ENCODE measurements at places on chromosomes 6 and 20. TPM values are rescaled to one million over a fixed set of nuclear protein-coding genes. Genes with fewer than 3 reads are reported as not detected.

DNA sequence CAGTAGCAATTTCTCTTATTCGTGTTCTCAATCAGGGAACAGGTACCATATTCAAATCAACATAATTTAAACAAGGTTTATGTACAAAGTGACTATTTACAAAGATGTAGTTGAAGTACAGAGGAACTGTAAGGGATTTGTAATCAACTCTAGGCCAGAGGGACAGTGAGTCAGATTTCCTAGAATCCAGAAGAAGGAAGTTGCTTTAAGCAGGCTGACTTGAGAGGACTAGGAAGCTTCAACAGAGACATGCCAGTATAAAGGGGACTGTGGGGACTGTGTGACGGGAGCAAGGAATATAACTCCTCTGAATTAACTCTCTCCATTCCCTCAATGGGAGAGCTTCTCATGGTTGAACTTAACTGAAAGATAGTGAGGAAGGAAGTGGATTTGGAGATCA, 427.4 kb upstream of the JAG1 start:
- no peak for DNase-seq
- H3K4me1 ChIP-seq: no peaks in the 10 kb centered on the region
- H3K27me3 ChIP-seq: no peaks in the 10 kb centered on the region
- no peak overlapping the region for H3K27ac ChIP-seq
- H3K4me3 ChIP-seq: no peak overlapping the region

DNA sequence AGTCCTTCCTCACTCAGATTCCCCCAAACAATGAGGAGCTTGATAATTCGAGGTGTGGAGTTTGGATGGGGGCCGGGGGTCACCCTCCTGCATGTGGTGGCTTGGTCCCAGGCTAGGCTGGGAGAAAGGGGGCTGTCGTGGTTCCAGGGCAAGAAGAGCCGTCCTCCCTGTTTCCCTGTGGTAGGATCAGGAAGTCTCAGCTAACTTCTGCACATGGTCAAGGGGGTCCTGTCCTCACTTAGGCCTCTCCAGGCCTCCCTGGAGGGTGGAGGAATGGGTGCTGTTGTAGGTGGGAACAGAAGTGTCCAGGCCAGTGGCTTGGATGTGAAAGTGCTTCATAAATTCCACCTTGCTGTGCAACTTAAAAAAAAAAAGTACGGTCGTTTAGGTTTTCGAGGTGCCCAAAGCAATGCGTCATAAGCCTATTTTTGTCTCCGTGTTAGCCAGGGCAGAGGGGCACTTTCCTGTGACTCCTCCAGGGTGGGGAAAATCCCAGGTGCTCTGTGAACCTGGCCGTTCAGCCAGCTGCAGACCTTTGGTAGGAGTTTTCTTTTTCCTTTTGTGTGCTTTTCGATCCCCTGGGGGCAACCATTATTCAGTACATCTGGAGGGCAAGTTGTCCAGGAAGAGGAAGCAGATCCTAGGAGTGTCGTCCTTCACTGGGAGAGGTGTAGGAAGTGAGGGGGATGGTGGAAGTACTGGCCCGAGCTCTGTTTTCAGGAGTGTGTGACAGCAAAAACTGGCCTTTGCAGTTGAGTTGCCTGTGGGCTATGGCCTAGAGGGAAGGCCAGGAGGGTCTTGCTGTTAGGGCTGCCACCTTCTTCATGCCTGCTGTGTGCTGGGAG, 9.6 kb downstream of the IGF2R start:
- H3K4me3 ChIP-seq: no peak overlapping the region
- H3K4me1 ChIP-seq: peaks cover 92% of the 10 kb centered on the region
- no peaks in the 10 kb centered on the region for H3K27me3 ChIP-seq
- DNase-seq: no peak
- H3K36me3 ChIP-seq: no peaks in the 10 kb centered on the region

- H3K36me3 ChIP-seq: no peaks in the 10 kb centered on the region
- no peaks in the 10 kb centered on the region for H3K27me3 ChIP-seq
- peaks cover 24% of the 10 kb centered on the region for H3K4me1 ChIP-seq
- H3K4me3 ChIP-seq: no peak overlapping the region
- no peak for DNase-seq
- H3K27ac ChIP-seq: peak overlapping the region; percentile 44
These were observed 23.2 kb upstream of the PNPLA1 start for GRCh38 chr6:36246506-36247268.

DNA sequence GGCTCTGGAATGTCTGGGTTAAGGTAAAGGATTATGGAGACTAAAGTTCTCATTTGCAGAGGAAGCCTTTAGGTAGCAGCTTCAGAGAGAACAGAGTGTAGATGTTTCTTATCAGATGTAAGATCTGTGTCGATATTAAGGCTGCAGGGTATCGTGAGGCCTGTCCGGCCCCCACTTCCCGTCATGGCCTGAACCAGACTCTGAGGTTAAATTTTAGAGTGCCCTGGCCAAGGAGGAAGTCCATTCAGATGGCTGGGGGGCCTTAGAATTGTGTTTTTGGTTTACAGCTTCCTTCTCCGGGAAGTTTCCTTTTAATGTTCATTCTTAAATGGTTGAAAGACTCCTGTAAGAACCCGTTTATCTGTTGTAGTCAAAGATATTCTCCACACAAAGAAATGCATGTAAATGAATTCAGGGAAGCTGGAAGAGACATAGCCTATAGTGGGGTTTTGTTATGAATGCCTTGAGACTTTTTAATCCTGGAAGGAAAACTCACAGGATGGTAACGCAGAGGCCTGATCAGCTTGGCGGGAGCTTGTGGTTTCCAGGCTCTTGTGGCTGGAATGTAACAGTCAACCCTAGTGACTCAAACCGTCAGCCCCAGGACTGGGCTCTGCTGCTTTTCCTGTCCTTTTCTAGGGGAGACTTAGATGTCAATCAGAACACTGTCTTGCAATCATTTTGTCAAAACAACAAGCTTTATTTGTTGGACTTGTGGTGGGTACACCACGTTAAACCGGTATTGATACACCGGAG, 34.7 kb downstream of the KIF25 start:
- peaks cover 32% of the 10 kb centered on the region for H3K4me1 ChIP-seq
- DNase-seq: peak; percentile 40

GRCh38 chr6:74248966-74249365, 553.0 kb downstream of the CD109 start:
- no peaks in the 10 kb centered on the region for H3K27me3 ChIP-seq
- no peak overlapping the region for H3K4me3 ChIP-seq
- no peak for DNase-seq
- H3K36me3 ChIP-seq: no peaks in the 10 kb centered on the region
- no peak overlapping the region for H3K27ac ChIP-seq

The LZTS3 gene
- 12.8 TPM for total RNA-seq

The CFAP61 gene
- 1.5 TPM for total RNA-seq

Measured in vagina (tissue), 2 donors.